Sigmoid colon (tissue), 7 donors: ENCODE measurements at places on chromosomes 13 and 19. TPM values are rescaled to one million over a fixed set of nuclear protein-coding genes. Genes with fewer than 3 reads are reported as not detected.

DNA sequence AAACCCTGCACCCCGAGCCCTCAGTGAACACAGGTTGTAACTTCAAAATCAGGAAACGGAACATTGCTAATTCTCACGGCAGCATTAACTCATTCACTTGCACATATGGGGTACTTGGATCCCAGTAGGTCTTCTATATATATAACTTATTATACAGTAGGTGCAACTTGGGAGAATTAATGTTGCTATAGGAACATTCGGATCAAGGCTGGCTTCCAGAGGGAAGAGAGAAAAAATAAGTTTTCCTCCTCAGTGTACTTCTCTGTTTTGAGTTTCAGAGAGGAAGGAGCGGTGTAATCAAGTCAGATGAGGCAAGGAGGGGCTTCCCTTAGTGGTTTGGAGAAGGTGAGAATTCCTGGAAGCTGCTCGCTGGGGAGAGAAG is 90.9 kb upstream of the ZNF507 start:
- no peaks in the 10 kb centered on the region for H3K4me1 ChIP-seq
- H3K27me3 ChIP-seq: no peaks in the 10 kb centered on the region
- H3K4me3 ChIP-seq: no peak overlapping the region
- no peak overlapping the region for H3K27ac ChIP-seq
- no peaks in the 10 kb centered on the region for H3K36me3 ChIP-seq

- peaks cover 56% of the 10 kb centered on the region for H3K4me1 ChIP-seq
- H3K27ac ChIP-seq: peak overlapping the region; percentile 66
- no peak overlapping the region for H3K4me3 ChIP-seq
- peaks cover 94% of the 10 kb centered on the region for H3K36me3 ChIP-seq
- no peak for DNase-seq
- no peaks in the 10 kb centered on the region for H3K27me3 ChIP-seq
These were observed 15.3 kb upstream of the RAB8A start for GRCh38 chr19:16096280-16096855.

DNA sequence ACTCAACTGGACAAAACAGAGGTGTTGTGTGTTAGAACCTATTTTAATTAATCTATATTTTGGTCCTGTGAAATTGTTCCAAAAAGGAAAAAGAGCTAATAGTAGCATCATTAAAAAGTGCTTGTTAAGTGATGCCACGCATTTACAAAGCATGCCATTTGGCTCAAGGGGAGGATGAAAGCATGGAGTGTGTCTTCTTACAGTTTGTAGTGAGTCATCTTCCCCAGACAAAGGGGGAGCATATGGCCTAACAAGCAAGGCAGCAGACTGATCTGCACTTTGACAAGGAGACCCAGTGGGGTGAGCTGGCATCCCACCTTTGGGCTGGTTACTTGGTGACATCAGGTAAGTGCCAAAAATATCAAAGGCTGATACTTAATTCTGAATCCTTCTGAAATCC is 297.0 kb downstream of the FGF9 start:
- no peaks in the 10 kb centered on the region for H3K27me3 ChIP-seq
- DNase-seq: no peak
- no peaks in the 10 kb centered on the region for H3K4me1 ChIP-seq

- H3K4me3 ChIP-seq: no peak overlapping the region
- no peaks in the 10 kb centered on the region for H3K4me1 ChIP-seq
- H3K27ac ChIP-seq: no peak overlapping the region
- no peaks in the 10 kb centered on the region for H3K27me3 ChIP-seq
- DNase-seq: no peak
- no peaks in the 10 kb centered on the region for H3K36me3 ChIP-seq
These were observed 107.4 kb upstream of the CSNK1A1L start for GRCh38 chr13:37212826-37213225.

GRCh38 chr19:46351241-46352041 is 4.6 kb downstream of the PPP5C start:
- peaks cover 51% of the 10 kb centered on the region for H3K4me1 ChIP-seq
- H3K36me3 ChIP-seq: peaks cover 28% of the 10 kb centered on the region
- H3K27ac ChIP-seq: peak overlapping the region; percentile 66
- no peaks in the 10 kb centered on the region for H3K27me3 ChIP-seq

GRCh38 chr19:10826846-10827245 is 9.2 kb downstream of the TMED1 start:
- peaks cover 98% of the 10 kb centered on the region for H3K36me3 ChIP-seq
- no peak for DNase-seq
- no peak overlapping the region for H3K4me3 ChIP-seq
- no peaks in the 10 kb centered on the region for H3K4me1 ChIP-seq

GRCh38 chr19:57190301-57190700 is 999 bp upstream of the ZNF264 start:
- H3K27me3 ChIP-seq: no peaks in the 10 kb centered on the region
- H3K27ac ChIP-seq: no peak overlapping the region
- peaks cover 15% of the 10 kb centered on the region for H3K4me1 ChIP-seq
- H3K36me3 ChIP-seq: peaks cover 21% of the 10 kb centered on the region
- no peak for DNase-seq

GRCh38 chr19:49691243-49692146 is 579 bp downstream of the CPT1C start:
- DNase-seq: no peak
- H3K27ac ChIP-seq: peak overlapping the region; percentile 58
- peaks cover 17% of the 10 kb centered on the region for H3K36me3 ChIP-seq
- peaks cover 31% of the 10 kb centered on the region for H3K27me3 ChIP-seq

DNA sequence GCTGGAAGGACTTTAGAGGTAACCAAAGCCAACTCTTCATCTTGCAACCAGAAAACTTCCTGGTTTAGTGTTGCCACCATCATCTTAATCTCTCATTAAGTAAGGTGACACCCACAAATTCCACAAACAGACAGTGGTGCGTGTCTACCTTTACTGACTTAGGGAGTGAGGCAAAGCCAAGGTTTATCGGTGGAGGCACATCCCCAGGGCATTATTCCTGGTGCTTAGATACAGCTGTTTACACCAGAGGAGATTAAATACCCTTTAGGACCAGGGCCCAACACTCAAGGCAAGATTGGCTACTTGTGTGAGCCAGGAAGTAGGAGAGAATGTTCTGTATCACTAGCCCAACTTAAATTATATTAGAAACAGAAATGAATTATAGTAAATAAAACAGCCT is 9.5 kb downstream of the STOML3 start:
- DNase-seq: no peak
- H3K4me3 ChIP-seq: no peak overlapping the region
- no peaks in the 10 kb centered on the region for H3K4me1 ChIP-seq
- no peaks in the 10 kb centered on the region for H3K27me3 ChIP-seq
- H3K27ac ChIP-seq: no peak overlapping the region

GRCh38 chr19:13420780-13421179 is 85.5 kb downstream of the CACNA1A start:
- H3K36me3 ChIP-seq: no peaks in the 10 kb centered on the region
- DNase-seq: no peak
- no peaks in the 10 kb centered on the region for H3K4me1 ChIP-seq
- H3K27me3 ChIP-seq: no peaks in the 10 kb centered on the region
- H3K4me3 ChIP-seq: no peak overlapping the region

DNA sequence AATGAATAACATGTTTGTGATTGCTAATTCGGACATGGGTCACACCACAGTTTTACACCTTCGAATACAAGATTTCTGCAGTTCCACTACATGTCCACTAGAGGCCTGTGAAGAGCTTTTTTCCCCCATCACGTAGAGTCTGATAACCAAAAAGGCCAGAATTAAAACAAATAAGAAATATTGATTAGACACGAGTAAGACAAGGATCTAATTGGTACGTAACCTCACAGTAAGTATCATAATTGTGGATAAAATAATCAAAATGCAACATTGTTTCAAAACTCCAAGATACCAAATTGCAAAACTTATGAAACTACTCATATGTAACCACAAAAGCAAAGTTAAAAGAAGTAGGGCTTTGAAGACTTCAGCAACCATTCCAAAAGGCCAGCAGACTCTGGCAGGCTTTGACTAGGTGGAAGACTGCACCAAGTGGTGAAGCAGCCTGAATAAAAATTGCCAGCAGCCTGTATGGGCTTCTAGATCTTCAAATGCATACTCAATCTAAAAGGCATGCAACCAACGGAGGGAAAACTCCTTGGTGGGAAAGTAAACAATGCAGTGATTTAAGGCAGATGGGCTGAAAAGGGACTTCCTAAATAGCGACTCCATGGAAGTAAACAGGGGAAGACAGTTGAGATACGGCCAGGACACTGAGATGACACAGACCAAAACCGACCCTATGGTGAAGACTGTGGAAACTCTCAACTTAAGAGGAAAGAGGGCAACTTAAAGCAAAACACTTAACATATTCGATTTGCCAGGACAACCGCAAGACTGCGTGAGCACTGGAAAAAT is 56.7 kb downstream of the STARD13 start:
- no peaks in the 10 kb centered on the region for H3K27me3 ChIP-seq
- H3K36me3 ChIP-seq: no peaks in the 10 kb centered on the region
- DNase-seq: no peak
- no peak overlapping the region for H3K4me3 ChIP-seq

- peaks cover 94% of the 10 kb centered on the region for H3K4me1 ChIP-seq
- H3K4me3 ChIP-seq: no peak overlapping the region
- no peaks in the 10 kb centered on the region for H3K36me3 ChIP-seq
- H3K27ac ChIP-seq: no peak overlapping the region
- H3K27me3 ChIP-seq: no peaks in the 10 kb centered on the region
These were observed 62.4 kb downstream of the MBNL2 start for GRCh38 chr13:97284558-97284957.

- no peak overlapping the region for H3K27ac ChIP-seq
- no peaks in the 10 kb centered on the region for H3K4me1 ChIP-seq
- H3K36me3 ChIP-seq: no peaks in the 10 kb centered on the region
- H3K4me3 ChIP-seq: no peak overlapping the region
These were observed 17.4 kb upstream of the POU2F2 start for GRCh38 chr19:42149447-42150202.

DNA sequence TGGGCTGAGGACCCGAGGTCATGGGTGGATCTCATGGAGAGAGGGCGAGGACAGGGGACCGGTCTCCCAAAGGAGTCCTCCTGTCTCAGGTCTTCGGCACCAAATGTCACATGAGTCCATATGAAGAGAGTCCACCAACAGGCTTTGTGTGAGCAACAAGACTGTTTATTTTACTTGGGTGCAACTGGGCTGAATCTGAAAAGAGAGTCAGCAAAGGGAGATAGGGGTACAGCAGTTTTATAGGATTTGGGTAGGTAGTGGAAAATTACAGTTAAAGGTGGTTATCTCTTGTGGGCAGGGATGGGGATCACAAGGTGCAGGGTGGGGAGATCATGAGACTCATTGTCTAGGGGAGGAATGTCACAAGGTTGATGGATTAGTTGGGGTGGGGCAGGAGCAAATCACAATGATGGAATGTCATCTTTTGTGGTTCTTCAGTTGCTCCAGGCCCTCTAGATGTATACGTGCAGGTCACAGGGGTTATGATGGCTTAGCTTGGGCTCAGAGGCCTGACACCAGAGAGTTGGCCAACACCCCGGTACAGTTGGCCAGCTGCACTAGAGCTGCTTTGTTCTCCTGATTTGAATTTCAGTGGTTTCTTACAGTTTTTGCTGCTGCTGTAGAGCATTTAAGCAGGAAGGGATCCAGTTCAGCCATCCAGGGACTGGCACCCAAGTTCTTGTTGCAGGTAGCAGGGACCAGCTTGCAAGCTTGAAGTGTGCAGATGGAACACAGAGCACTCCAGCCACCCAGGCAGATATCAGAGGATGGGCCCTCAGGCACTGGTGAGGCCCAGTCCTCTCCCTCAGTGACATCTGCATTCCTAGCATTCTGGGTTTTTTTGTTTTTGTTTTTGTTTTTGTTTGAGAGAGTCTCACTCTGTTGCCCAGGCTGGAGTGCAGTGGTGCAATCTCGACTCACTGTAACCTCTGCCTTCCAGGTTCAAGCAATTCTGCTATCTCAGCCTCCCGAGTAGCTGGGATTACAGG is 26.4 kb upstream of the IGFL1 start:
- H3K27ac ChIP-seq: no peak overlapping the region
- no peaks in the 10 kb centered on the region for H3K4me1 ChIP-seq
- DNase-seq: no peak
- H3K36me3 ChIP-seq: no peaks in the 10 kb centered on the region
- H3K27me3 ChIP-seq: no peaks in the 10 kb centered on the region
- no peak overlapping the region for H3K4me3 ChIP-seq

GRCh38 chr19:51016798-51017683 is 2.5 kb downstream of the KLK10 start:
- H3K4me3 ChIP-seq: no peak overlapping the region
- H3K4me1 ChIP-seq: no peaks in the 10 kb centered on the region
- no peaks in the 10 kb centered on the region for H3K36me3 ChIP-seq
- H3K27me3 ChIP-seq: peaks cover 57% of the 10 kb centered on the region

DNA sequence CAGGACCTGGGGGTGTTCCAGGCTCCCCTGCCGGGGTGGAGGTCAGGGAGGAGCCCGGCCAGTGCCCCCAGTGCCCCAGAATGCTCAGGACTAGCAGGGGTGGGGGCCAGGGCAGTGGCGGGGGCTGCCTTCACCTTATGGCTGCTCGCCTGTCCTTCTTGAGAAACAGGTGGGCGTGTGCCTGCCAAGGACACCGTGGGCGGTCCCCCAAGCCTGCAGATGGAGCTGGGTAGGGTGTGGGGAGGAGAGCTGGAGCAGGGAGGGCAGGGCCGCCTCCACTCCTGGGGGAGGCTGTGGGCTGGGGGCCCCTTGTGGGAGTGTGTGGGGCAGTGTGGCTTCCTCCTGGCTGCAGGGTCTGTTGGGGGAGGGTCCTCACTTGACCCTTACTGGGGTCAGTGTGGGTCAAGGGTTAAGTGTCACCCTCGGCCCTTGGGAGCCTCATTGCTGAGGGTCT is 160.1 kb downstream of the KDM4B start:
- no peaks in the 10 kb centered on the region for H3K27me3 ChIP-seq
- no peaks in the 10 kb centered on the region for H3K36me3 ChIP-seq
- peaks cover 18% of the 10 kb centered on the region for H3K4me1 ChIP-seq
- H3K27ac ChIP-seq: peak overlapping the region; percentile 0

DNA sequence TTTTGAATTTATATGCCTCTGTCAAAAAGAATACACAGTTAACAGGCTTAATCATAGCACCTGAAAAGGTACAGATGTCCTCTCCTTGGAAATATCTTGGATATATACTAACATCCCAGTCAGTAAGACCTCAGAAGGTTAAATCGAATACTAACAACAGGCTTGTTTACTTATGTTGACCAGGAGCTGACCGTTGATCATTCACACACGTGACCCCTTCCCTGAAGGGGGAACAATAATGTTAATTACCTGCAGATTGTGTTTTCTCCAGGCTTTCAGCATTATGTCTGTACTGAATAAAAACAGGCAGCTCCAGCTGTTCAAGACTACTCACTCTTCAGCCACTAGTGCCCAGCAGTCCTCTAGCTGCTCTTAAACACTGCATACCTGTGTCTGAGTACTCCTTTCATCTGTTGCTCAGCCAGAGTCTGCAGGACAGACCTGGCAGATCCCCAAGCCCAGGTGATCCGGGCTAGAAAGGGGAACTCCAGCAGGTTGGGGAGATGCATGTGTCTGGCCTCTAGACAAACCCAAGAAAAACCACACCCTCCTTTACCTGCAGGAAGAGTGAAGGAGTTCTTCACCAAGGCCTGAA is 163.9 kb downstream of the RNF17 start:
- no peak overlapping the region for H3K27ac ChIP-seq
- no peak for DNase-seq
- H3K36me3 ChIP-seq: no peaks in the 10 kb centered on the region
- H3K27me3 ChIP-seq: peaks cover 9% of the 10 kb centered on the region
- no peaks in the 10 kb centered on the region for H3K4me1 ChIP-seq
- H3K4me3 ChIP-seq: no peak overlapping the region

GRCh38 chr19:53086949-53087348 is 16.3 kb downstream of the ZNF160 start:
- no peaks in the 10 kb centered on the region for H3K27me3 ChIP-seq
- no peak overlapping the region for H3K27ac ChIP-seq

The ZNF761 gene
- 12.5 TPM for total RNA-seq

The PLPP2 gene
- total RNA-seq: 1.7 TPM

The CCL25 gene
- not detected for total RNA-seq

The OSCAR gene
- 3.1 TPM for total RNA-seq

The DLEU7 gene
- total RNA-seq: 0.82 TPM

The PSG6 gene
- total RNA-seq: not detected

The PRODH2 gene
- not detected for total RNA-seq

The ZBTB32 gene
- total RNA-seq: not detected

The TSSK6 gene
- 1.4 TPM for total RNA-seq

The CKAP2 gene
- 7.8 TPM for total RNA-seq

The CYP2A6 gene
- total RNA-seq: 1.8 TPM

The CHERP gene
- total RNA-seq: 6.4 TPM

The LGI4 gene
- total RNA-seq: 38.5 TPM
